ENCODE measurements at places on chromosomes 16 and 17. TPM values are rescaled to one million over a fixed set of nuclear protein-coding genes. Genes with fewer than 3 reads are reported as not detected.

- no peak for DNase-seq
Measured at GRCh38 chr16:68275611-68276191, 11.4 kb downstream of the SLC7A6 start.

GRCh38 chr17:58507123-58507634, 7.3 kb downstream of the MTMR4 start:
- DNase-seq: no peak

Gene ZMYND15
- 2.1 TPM for total RNA-seq

- no peak for DNase-seq
Measured at GRCh38 chr16:5845046-5845445, 747.5 kb upstream of the EEF2KMT start.

DNA sequence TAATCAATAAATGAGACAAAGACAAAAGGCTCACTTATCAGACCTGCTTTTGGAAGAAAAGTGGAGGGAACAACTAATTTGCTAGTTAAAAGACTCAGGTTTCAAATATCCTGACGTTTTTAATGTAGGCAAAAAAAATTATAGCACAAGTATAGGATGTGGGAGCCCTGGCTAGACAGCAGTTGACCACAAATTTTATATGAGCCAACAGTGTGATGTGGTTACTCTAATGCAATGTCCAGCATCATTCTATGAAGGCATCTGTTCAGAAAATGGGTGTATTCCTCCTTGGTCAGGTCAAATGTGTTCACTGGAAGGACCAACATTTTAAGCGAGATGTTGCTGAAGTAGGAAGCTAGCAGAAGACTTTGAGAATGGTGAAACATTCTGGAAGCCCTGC, 237.4 kb downstream of the MAP2K6 start:
- DNase-seq: no peak

- DNase-seq: no peak
Measured at GRCh38 chr17:50047083-50047482, 8.8 kb upstream of the ITGA3 start.

GRCh38 chr16:841455-842060, 41.0 kb upstream of the GNG13 start:
- no peak for DNase-seq

Gene GOSR2
- 38.3 TPM for total RNA-seq

Gene RFWD3
- total RNA-seq: 4.6 TPM

Gene NRN1L
- total RNA-seq: 1.1 TPM

Gene SAMD14
- total RNA-seq: 2.1 TPM

Gene ETV4
- not detected for total RNA-seq

- no peak for DNase-seq
Measured at GRCh38 chr16:80604600-80605355, 64.0 kb downstream of the DYNLRB2 start.

- no peak for DNase-seq
Measured at GRCh38 chr17:77061669-77062068, 79.1 kb upstream of the SEC14L1 start.

GRCh38 chr17:36550491-36551417, 6.0 kb downstream of the GGNBP2 start:
- no peak for DNase-seq

DNA sequence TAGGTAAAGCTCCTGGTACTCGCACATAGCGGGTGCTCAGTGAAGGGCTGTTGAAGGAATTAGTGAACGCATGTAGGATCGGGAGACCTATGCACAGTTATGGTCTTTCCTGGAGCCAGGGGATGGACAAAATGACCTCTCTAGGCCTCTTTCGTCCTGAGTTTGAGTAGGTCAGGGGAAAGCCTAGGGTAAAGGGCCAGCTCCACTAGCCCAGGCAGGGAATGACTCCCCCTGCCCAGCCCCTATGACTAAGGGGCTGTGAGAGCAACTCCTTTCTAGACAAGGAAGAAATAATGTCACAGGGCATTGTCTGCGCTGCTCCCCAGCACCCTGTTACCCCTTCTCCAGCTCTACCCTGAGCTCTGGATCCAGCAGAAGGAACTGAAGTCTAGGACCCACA, 24.6 kb upstream of the FMNL1 start:
- no peak for DNase-seq

Gene NKD1
- 0.31 TPM for total RNA-seq

All from heart right ventricle (tissue), 16 donors.